ENCODE measurements at places on chromosomes 12 and 14.

DNA sequence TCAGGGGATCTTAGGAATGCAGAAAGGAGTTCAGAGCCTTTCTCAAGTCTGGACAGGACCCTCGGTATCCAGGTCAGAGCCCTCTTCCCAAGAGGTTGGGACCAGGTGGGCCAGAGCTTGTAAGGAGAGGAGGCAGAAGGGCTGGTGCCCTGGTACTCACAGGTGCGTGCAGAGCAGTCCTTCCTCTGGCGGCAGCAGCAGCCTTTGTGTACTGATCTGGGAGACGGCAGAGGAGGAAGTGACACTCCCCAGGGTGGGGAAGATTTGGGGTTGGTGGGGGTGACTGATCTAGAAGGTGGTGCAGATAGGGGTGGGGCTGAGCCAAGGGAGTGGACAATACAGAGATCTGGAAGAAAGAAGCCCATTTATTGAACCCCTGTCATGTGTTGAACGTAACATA, at the start of gene ITGB7:
TSS of gene ITGB7 (minus strand) at position 210 of the 400 bp plus-strand sequence. CDS start 6,808 bp downstream, outside the sequence.
- DNase-seq = peak; percentile 93

GRCh38 chr14:60723116-60723906, 840 bp downstream of the SIX4 start:
- DNase-seq = peak; percentile 49

GRCh38 chr12:115049614-115050013, 365.6 kb upstream of the TBX3 start:
- no peak for DNase-seq

- DNase-seq = peak; percentile 32
Measured at GRCh38 chr12:93006471-93007208, 77.5 kb upstream of the EEA1 start.

GRCh38 chr14:23544511-23545447, 6.8 kb downstream of the ZFHX2 start:
- no peak for DNase-seq

All from GM12865 (cell line).